ENCODE measurements at places on chromosomes 2 and 18.

GRCh38 chr2:121910139-121910538 lies 154.7 kb downstream of the TSN start:
- DNase-seq, result no peak

- no peak for DNase-seq
These were observed 52.0 kb downstream of the EIPR1 start for GRCh38 chr2:3325458-3326181.

DNA sequence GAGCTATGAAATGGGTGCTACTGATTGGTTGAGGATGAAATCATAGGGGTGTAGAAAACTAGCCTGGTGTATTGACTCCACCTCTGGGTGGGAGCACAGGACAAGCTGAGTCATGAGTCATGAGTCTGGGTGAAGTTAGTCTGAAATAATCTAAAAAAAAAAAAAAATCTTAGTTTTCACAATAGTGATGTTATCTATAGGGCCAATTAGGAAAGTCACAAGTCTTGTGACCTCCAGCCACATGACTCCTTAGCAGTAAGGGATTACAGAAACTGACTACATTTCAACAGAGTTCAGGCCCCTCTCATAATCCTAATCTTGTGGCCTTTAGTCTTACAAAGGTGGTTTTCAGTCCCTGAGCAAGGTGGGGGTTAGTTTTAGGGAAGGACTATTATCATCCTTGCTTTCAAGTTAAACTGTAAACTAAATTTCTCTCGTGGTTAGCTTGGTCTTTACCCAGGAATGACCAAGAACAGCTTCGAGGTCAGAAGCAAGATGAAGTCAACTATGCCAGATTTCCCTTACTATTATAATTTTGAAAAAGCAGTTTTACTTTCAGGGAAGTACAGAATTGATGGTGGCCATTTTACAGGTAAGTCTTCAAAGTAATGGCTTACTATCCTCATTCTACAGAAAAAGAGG lies 338.0 kb upstream of the GYPC start:
- DNase-seq, result no peak

- no peak for DNase-seq
These were observed 308.2 kb downstream of the FBXO15 start for GRCh38 chr18:73839441-73839840.

DNA sequence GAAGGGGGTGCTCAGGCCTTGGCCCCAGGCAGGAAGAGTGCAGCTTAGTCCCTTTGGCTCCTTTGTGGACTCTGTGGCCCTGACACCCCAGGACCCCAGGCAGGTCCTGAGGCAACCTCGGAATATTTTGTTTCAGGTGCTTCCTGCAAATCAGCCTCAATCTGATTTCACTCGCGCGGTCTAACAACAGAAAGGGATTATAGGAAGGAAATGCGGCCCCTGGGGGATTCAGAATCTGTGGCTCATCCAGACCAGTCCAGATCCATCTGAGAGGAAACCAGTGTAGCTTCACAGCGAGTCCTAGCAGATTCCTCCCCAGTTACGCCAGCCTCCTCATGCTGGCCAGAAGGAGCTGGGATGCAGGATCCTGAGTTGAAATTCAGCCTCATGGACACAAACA lies 59.5 kb upstream of the YWHAQ start:
- DNase-seq, result no peak

DNA sequence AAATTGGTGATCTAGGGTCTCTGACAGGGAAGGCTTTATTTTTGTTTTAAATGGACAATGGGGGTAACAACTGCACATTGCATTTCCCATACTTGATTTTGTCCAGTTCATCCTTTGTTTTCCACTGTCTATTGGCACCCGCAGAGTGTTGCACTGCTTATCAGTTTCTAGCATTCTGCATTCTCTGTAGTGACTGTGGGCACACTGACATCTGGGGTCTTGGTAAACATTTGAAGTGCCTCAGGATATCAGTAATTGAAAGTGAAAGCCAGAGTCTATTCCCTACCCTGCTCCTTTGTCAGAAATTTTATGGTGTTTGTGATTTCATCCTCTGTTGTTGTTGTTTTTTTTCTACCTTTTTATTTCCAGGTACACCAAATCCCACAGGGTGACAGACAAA lies 132.1 kb upstream of the EPC2 start:
- DNase-seq, result no peak

DNA sequence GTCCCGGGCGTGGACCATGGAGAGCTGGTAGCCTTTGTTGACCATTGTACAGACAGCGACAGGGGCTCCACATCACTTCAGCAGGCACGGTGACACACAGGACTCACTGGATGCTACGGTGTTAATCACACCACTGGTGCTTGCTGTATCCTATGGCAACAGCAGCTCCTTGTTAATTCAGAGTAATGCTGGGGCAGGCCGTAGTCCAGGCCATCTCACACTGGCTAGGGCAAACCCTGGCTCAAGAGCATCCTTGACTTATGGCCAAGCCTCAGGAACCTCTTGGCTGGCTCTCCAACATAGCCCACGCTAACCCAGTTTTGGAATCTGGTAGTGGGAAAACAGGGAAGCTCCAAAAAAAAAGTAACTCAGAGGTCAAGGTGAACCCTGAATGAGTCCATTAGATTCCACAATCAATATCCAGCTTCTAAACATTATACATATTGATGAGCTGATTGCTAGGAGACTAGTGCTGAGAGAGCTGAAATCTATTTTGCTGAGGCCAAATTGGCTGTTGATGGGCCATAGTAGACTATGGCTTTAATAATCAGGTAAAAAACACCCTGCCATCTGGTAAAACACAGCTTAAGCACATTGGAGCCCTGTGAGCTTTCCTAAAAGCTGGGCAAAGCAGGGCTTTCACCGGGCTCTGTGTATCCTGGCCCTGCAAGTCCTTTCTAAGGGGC lies 253.6 kb downstream of the PRKCE start:
- no peak for DNase-seq
